ENCODE measurements at places on chromosomes 5 and 9.

GRCh38 chr5:76084496-76085242, 1.5 kb downstream of the SV2C start:
- DNase-seq, result no peak

DNA sequence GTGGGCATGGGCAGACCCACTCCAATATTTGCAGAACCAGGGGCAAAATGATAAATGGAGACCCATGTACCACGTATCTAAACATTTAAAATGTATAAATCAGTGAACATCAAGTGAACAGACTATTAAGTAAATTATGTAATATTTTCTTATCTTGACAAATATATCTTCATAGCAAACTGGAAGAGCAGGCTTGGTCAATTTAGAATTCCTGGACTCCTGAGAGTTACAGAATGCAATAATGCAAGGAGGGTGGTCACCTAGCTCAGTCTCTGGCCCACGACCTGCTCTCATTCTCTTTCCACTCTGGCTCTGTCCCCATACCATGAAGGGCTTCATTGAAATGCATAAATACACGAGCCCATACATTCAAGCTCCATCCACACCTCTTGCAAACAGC, 398.0 kb downstream of the ENC1 start:
- no peak for DNase-seq

GRCh38 chr5:135219868-135220267, 179.2 kb downstream of the MACROH2A1 start:
- no peak for DNase-seq

GRCh38 chr9:70874451-70874850, 247.0 kb downstream of the TRPM3 start:
- DNase-seq, result no peak

- no peak for DNase-seq
Measured at GRCh38 chr5:155471027-155471426, 457.5 kb downstream of the KIF4B start.

- DNase-seq, result no peak
Measured at GRCh38 chr9:35688558-35689541, 875 bp downstream of the TPM2 start.

GRCh38 chr9:93898502-93899426, 56.4 kb downstream of the BARX1 start:
- no peak for DNase-seq

- no peak for DNase-seq
Measured at GRCh38 chr5:5826911-5827310, 404.4 kb downstream of the ICE1 start.

- DNase-seq, result no peak
Measured at GRCh38 chr9:34272101-34272541, 56.9 kb downstream of the KIF24 start.

GRCh38 chr9:19151425-19152159, 24.3 kb upstream of the PLIN2 start:
- no peak for DNase-seq

- DNase-seq, result no peak
Measured at GRCh38 chr9:134066526-134066912, 1.3 kb downstream of the BRD3 start.

- DNase-seq, result no peak
Measured at GRCh38 chr5:165139262-165139661, 1633.8 kb downstream of the MAT2B start.

DNA sequence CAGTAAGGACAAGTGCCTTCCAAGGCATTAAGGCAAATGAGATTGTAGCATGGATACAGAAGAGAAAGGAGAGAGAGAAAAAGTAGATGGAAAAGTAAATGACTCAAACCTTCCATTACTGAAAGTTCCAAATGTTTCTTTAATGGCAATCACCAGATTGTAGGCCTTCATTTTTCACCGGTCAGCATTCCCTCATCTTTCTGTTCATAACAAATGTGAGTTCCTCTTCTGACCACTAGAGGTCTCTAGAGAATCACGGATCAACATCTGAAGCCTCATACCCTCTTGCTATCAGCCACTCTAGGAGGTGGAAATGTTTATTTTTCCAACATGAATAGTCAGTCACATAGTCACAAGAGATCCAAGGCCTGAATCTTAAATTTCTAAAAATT, 73.6 kb upstream of the RPS23 start:
- DNase-seq, result no peak

GRCh38 chr9:466747-467146, 252.1 kb downstream of the DOCK8 start:
- DNase-seq, result no peak

- DNase-seq, result no peak
Measured at GRCh38 chr5:96379896-96380295, 53.2 kb downstream of the PCSK1 start.

DNA sequence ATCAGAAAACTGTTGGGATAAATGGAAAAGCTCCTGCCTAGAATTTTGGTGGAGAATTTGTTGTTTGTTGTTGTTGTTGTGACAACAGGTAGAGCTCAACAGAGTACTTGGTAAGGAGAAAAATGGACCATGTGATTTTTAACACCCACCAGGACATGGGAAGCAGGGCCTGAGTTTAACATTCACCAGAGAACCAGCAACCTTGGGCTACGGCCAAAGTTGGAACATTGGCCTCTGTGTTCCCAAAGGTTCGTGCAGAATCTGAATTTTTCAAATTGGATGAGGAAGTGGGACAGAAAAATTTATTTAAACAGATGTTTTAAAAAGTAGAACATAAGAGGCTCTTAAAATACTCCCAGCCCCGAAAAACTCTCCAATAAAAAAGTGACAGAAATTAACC, 127.0 kb downstream of the GNA14 start:
- DNase-seq, result no peak

DNA sequence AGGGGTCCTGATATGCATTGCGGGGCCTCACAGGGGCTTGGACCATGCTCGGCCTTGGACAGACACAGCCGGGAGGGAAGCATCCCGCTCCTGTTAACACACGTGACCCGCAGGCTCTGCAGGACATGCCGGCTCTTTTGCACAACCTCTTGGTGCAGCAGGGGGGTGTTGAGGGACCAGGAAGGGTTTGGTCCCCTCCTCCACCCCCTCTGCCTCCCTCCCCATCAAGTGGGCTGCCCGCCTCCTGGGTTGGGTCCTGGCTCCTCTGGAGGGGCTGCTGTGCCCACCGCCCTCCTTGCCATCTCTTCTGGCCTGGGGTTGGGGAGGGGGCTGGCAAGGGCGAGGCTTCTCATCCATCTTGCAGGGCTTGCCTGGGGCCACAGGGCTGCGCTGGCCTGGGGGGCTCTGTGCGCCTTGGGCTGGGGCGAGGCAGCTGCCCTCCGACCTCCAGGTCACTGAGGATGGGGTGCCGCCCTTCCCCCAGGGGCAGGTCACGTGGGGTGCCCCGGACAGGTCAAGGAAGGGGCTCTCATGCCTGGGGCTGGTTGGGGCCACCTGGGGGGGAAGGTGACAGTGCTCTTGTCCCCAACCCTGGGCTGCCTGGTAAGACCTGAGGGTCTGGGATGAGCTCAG, 16.8 kb upstream of the SLC9A3 start:
- no peak for DNase-seq

GRCh38 chr5:52017567-52017966, 634.3 kb downstream of the ISL1 start:
- no peak for DNase-seq

GRCh38 chr5:67244345-67244793, 47.8 kb upstream of the CD180 start:
- no peak for DNase-seq

DNA sequence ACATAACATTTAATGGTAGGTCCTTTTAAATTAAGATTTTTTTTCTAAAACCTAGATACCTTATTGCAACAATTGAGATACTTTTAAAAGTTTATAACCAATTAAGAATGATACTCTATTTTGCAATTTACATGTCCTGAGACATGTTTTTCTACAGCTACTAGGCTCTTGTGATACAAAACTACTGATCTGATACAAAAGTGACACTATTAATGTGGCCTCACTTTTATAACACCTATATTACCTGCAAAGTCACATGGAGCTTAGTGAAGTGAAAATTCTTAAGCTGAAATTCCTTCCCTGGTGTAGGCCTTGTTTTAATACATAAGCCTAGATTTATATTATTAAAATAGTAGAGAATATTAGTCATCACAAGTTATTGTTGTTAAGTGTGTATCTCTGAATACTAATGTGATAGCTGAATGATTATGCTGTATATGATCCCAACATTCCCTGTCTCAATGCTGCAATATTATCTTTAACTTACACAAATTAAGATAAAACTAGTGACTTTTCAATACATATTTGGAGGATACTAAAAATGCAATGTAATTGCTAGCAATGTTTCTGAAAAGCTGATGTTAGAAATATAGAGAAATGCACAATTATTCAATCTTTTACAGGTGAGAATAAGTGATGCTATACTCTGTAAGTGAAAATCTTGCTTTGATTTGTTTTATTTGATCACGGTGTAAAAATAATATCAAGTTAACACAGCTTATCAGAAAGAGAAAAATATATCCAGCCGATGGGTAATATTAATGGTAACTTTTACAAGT, 2.6 kb downstream of the NFIB start:
- no peak for DNase-seq

GRCh38 chr5:143870871-143871632, 59.1 kb downstream of the HMHB1 start:
- no peak for DNase-seq

- no peak for DNase-seq
Measured at GRCh38 chr5:134592141-134592746, 40.4 kb downstream of the SAR1B start.

DNA sequence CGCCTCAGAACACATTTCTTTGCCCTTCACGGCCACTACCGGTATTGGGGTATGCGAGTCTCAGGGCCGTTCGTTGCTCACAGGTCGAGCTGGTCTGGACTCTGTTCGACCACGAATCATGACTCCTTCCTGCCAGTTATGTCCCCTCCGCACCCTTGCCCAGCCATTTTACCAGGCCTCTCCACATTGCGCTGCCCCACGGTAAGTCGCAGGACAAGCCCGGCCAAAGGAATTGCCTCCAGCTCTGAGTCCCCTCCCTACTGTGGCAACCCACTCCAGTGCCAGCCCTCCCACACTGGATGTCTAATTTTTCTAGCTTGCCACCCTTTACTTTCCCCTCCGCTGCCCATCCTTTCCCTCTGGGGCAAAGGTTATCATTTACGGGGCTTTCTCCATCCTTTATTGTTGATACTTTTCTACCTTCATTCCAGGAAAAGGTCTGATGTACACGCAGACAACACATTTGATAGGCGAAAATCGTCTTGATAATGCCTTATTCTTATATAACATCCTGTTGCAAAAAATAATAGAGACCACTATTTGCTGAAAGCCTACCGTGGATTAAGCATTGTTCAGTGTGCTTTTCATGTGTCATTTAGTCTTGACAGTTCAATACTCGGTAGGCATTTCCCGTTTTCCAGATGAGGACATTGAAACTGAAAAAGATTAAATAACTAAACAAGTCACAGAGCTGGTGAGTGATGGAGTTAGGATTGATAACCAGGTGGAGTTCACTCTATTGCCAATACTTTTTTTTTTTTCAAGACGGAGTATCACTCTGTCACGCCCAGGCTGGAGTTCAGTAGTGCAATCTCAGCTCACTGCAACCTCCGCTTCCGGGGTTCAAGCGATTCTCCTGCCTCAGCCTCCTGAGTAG, 958 bp upstream of the HSPA5 start:
- no peak for DNase-seq
